GM12865 (cell line): ENCODE measurements at places on chromosomes 12 and 14.

DNA sequence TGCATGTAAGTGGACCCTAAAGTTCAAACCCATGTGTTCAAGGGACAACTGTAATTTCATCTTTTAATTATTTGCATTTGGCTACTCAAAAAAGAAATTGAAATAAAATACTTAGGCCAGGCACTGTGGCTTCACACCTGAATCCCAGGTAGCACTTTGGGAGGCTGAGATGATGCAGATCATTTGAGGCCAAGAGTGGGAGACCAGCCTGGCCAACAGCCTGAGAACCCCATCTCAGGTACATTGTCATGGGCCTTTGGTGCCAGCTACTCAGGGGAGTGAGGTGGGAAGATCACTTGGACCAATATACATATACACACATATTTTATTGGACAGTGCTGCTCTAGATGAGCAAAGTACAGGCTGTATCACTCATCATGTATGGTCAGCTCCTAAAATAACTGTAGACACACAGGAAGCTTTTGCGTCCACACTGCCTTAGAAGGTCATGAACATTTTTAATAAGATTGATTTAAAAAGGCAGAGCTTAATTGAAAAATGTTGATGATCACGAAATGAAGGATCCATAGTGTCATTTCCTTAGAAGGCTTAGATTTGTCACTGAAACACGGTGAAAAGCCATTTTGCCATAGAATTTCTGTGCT lies 2.5 kb upstream of the ZCCHC8 start:
- no peak for DNase-seq

DNA sequence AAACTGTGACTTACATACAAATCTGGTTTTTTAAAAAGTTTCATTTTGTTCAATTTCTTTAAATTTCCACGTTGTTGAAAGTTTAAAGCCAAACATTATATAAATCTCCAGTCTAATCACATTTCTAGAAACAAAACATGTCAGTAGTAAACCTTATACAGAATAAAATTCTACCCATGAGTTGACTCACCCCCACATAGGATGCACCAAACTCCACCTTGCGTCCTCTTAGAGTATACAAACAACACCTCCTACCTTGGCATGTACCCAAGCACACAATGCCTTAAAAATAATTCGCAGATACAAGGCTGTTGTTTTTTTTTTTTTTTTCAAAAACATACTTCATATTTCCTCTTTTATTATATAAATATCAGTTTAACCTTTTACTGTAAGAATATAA lies 3.3 kb downstream of the FBXL14 start:
- DNase-seq = peak; percentile 42

GRCh38 chr12:104720339-104721038 lies 237.6 kb downstream of the SLC41A2 start:
- peak; percentile 58 for DNase-seq

DNA sequence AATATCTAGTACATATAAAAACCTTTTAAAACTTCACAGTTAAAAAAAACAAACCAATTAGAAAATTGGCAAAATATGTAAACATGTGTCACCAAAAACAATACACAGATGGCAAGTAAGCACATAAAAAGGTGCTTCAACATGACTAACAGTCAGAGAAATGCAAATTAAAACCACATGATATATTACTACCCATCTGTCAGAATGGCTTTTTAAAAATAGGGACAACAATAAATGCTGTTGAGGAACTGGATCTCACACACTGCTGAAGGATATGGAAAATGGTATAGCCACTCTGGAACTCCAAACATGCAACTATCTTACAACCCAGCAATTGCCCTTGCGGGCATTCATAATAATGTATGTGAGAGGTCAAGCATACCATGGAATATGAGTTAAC lies 1153.6 kb downstream of the FLRT2 start:
- no peak for DNase-seq

DNA sequence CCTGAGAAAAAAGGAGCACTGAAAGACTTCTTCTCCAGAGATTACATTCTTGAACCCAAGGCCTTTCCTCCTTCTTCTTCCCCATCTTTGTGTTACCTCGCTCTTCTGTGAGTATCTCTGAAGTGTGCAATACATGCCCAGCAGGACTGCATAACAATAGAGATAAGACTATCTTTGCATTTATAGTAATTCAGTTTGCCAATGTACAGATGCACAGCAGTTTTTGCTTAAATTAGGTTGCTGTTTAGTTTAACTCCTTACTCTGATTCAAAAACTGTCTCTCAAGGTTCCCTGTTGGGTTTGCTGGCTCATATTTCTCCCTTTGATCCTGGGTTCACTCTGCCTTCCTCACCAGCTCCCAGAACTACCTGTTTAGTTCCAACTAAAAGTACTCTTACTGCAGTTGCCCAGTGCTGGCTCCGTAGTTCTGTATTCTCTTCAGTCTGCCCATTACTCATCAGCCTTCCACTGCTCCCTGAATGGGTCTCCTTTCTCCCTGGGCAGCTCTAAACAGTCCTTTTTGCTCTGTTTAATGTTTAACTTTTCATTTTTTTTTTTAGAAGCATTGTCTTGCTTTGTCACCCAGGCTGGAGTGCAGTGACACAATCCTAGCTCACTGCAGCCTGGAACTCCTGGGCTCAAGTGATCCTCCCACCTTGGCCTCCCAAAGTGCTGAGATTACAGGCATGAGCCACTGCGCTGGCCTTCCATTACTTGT lies 180.6 kb upstream of the CAND1 start:
- DNase-seq = no peak
